ENCODE measurements at places on chromosomes 5 and 9.

GRCh38 chr5:43437062-43437660, 25.0 kb upstream of the CCL28 start:
- no peak for DNase-seq

- no peak for DNase-seq
Measured at GRCh38 chr9:136110082-136111061, 8.3 kb downstream of the TMEM250 start.

DNA sequence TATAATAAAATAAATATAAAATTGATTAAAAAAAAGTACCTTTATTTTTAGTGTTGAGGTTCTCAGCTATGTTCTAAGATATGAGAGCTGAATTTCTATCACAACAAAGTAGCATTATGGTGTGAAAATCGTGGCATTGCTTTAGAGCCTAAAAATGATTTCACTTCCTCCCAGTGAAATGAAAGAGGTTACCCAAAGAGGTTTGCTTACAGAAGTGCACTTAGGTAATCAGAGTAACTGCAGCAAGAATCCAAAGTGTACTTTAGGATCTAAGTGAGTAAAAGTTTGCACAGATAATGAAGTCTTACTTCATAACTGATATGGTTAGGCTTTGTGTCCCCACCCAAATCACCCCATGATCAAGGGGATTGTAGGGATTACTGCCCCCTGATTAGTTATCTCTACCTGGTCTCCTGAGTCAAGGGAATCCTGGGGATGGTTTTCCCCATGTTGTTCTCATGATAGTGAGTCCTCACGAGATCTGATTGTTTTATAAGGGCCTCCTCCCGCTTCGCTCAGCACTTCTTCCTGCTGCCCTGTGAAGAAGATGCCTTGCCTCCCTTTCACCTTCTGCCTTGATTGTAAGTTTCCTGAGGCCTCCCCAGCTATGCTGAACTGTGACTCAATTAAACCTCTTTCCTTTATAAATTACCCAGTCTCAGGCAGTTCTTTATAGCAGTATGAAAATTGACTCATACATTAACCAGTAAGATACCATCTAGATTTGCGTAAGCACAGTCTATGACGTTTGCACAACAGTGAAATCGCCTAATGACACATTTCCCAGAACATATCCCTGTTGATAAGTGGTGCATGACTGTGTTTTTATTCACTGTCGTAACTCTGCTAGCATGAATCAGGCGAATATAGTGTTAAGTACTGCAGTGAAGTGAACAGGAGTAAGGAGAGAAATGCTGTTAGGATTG, 40.3 kb upstream of the LRRC70 start:
- DNase-seq: no peak

- DNase-seq: no peak
Measured at GRCh38 chr9:89821081-89821480, 216.3 kb downstream of the GADD45G start.

Measured in esophagus muscularis mucosa (tissue), 4 donors.